Stimulated activated CD8-positive, alpha-beta memory T cell treated with anti-CD3 and anti-CD28 coated beads, Interleukin-7, amount 100 ng/mL, for 1 hour (primary cell): ENCODE measurements at places on chromosomes 7 and 10.
A peak's percentile ranks its signal among the peaks of the same experiment; 100 is the strongest.

GRCh38 chr10:15796762-15797161 is 63.5 kb downstream of the MINDY3 start:
- no peak for DNase-seq

GRCh38 chr10:121617176-121617575 is 18.9 kb upstream of the FGFR2 start:
- no peak for DNase-seq

DNA sequence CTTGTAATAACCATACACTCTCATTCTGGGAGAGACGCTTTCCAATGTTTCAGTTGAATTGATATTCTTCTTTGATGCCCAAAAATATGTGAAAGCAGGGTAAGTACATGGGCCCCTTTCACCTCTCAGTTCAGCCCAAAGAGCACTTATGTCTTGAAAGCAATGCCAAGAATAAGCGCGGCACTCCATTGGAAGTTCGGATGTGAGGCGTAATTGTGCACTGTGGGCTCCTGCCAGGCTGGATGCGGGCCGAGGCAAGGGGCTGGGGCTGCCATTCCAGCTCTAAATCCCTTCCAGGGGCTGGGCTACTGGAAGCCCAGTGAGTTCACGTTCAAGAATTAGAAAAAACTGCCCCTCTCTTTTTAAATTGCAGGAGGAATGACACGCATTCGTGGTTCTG is 113.8 kb downstream of the EBF3 start:
- no peak for DNase-seq

GRCh38 chr10:103416436-103417147 is 20.2 kb downstream of the PDCD11 start:
- DNase-seq = peak; percentile 14

DNA sequence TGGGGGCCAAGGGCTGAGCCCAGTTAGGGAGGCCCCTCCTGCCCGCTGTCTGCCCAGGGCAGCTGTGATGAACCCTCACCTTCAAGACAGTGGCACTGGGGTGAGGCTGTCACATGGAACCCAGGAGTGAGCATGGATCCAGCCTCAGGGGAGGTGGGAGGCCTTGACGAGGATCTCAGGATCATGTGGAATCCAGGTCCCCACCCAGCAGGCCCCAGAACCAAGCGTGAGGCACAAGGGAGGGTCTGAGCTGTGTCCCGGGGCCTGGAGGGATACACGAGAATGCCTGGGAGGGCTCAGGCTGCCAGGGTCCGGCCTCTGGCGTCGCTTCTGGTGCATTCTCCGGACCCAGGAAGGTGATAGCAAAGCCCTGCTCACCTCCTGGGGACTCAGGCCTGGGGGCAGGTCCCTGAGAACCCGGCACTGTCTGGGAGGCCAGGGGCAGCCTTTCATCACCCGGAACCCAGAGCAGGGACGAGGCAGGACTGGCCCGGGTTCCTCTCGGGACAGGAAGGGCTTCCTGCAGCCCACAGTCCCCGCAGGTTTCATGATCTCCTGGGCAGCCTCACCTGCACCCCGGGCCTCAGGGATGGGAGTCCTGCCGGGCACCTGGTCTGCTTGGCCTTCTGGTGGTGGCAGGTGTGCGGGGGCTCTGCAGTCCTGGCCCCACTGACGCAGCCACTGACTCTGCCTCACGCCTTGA is 17.5 kb downstream of the DPYSL4 start:
- DNase-seq = no peak

DNA sequence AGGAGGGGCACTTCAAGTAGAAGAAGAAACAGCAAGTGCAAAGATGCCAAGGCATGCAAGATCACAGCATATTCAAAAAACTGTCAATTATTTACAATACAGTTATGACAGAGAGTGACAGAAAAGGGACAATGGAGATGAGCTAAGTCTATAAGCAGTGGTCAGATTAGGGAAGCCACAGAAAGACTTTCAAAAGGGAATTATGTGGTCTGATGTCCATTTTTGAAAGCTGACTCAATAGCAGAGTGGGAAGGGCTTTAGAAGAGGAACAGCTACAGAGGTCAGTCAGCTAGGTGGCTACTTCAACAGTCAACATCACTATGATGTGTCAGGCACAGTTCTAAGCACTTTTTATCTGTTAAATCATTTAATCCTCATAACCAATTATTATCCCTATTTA is 45.2 kb upstream of the SPOCK2 start:
- no peak for DNase-seq

- DNase-seq = no peak
Observed at GRCh38 chr7:1223196-1223981, 9.3 kb upstream of the UNCX start.

DNA sequence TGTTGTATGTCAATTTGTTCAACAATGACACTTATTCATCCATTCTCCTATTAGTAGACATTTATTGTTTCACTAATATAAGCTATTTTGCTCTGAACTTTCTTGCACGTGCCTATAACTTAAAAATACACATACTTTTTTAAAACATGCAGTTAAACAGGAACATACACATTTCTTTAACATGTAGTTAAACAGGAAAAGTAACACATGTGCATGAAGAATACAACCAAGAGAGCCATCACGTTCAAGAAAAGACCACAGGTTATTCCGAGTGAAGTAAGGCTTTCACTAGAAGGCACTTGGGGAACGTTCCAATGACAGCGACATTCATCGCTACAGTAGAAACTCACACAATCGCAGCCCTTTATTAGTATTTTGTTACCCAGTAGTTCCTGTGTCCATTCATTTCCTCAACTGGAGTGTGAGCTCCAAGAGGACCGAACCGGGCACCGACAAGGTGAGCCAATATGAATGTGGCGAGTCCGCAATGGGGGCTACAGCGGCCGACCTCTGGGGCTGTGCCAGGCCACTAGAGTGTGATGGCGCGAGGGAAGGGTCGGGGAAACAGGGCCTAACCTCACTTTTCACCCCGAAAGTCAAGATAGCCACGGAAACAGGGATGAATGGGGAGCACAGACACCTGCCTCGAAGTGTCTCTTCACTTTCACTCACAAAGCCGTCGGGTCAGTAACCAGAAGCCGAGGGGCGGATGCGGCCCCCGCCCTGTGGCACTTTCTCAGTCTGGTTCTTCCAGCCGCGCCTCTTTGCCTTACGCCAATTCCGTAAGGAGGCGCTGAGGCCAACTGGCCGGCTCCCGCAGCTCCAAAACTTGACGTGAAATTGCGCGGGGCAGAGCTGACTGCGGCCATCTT is 775 bp upstream of the SEPTIN7 start:
- peak; percentile 63 for DNase-seq

GRCh38 chr7:158365267-158365666 is 222.4 kb downstream of the PTPRN2 start:
- no peak for DNase-seq
